ENCODE measurements at places on chromosomes 2 and 18.

DNA sequence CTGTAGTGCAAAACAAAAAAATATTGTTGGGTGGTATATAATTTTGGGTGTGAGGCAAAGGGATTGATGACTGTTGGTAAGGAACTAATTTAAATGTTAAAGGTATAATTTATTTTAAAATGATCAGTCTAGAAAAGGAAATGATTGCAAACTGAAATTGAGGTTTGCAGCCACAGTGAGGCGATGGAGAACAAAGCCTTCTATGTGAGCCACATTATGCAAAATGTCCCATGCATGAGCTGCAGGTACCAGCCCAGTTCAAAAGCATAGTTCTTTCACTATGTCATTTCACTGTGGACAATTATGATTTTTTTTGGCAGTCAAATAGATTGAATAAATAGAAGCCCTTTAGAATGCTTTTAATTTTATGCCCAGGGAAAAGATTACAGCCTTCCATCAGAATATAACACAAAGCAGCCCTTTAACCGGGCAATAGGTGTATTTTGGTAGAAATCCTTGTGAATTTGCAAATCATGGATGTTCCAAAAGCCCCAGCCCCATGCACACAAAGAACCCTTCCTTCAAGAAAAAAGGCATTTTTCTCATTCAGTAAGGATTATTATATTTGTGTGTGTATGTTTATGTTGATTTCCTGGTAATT is 1.7 kb downstream of the MAP2 start:
- no peak for DNase-seq

- DNase-seq, result no peak
These were observed 15.6 kb downstream of the SUCLG1 start for GRCh38 chr2:84443477-84443876.

GRCh38 chr2:226903179-226903578 is 67.3 kb downstream of the RHBDD1 start:
- no peak for DNase-seq

GRCh38 chr2:106130251-106130998 is 63.7 kb downstream of the UXS1 start:
- DNase-seq, result no peak

DNA sequence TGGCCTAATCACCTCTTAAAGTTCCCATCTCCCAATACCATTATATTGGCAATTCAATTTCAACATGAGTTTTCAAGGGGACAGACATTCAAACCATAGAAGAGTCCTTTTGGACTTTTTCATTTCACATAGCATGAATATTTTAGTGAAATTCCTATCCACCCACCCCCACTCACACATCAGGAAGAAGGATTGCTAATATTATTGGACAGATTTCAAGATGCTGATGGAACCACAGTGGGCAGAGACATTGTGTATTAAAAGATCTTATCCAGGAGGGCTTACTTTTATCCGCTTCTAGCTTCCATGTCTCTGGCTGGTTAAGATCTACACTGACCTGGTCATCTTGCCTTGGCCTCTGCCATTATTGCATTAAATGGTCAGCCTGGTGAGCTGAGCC is 297.4 kb upstream of the ACVR2A start:
- no peak for DNase-seq

- DNase-seq, result no peak
These were observed 56.3 kb upstream of the AFF3 start for GRCh38 chr2:100198461-100199230.

DNA sequence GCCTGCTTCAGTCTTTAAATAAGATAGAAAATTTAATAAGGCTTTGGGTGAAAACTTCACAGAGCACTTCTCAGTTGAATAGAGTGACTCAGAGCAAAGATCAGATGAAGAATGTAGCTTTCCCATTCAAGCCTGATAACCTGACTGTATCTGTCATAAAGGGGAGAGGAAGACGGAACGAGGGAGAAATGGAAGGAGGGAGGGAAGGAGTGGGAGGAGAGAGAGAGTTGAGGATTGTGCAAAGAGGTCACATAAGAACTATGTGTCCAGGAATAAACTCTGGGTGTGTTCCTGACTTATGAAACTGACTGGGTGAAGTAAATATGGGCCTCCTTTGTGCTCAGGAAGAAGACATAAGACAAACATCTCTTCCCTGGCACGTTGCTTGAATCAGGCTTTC is 385.5 kb downstream of the LPIN1 start:
- DNase-seq, result no peak

All from stimulated activated CD4-positive, alpha-beta T cell treated with anti-CD3 and anti-CD28 coated beads, TNF-alpha, amount 100 ng/mL, for 24 hours (primary cell).